Activated naive CD8-positive, alpha-beta T cell treated with anti-CD3 and anti-CD28 coated beads, Interleukin-2, amount 50 U/mL, for 16 hours (primary cell): ENCODE measurements at places on chromosomes 2 and 18.

- no peak for DNase-seq
Observed at GRCh38 chr2:20198001-20198400, 26.9 kb downstream of the SDC1 start.

- DNase-seq = no peak
Observed at GRCh38 chr2:230008708-230009066, 60.0 kb downstream of the SLC16A14 start.

GRCh38 chr2:11988691-11989353 lies 242.4 kb downstream of the LPIN1 start:
- DNase-seq = no peak

DNA sequence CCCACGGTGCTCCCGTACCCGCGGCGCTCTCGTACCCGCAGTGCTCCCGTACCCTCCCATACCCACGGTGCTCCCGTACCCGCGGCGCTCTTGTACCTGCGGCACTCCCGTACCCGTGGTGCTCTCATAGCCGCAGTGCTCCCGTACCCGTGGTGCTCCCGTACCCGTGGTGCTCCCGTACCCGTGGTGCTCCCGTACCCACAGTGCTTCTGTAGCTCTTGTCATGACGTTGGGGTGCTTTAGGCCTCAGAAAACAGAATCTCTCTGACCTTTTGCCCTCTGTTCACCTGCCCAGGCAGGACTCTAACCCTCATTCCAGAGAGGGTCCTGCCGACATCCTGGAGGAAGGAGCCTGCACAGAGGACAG lies 35.3 kb downstream of the SLC66A2 start:
- no peak for DNase-seq

DNA sequence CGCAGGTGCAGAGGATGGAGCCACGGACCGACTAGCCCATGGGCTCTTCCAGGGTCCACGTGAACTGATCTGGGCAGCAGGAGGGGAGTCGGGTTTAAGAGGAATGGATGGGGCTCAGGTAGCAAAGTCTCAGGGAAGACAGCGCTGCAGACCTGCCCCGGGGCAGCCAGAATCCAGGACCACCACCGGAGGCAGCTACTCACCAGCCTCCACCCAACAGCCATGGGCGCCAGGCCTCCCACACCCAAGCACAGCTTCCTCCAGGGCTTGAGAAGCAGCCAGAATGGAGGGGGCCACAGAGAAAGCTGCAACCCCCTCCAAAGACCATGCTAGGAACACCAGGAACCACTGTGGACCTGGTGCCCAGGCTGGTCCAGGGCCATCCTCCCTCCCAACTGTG lies 164.3 kb downstream of the TWIST2 start:
- no peak for DNase-seq

DNA sequence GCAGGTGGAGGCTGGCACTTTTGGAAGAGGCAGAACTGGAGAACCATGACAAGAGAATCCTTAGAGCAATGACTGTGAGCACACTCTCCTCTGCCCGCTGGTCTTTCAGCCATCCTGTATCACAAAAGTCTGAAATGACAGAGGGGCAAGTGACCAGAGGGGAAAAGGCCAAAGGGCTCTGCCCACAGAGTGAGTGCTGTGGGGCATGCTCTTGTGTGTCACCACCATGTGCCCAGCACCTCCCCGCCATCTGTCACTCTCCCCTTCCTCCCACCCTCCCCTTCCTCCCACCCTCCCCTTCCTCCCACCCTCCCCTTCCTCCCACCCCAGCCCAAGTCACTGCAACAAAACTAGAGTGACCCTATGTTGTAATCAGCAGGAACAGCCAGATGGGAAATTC lies 31.9 kb downstream of the DAW1 start:
- DNase-seq = no peak

DNA sequence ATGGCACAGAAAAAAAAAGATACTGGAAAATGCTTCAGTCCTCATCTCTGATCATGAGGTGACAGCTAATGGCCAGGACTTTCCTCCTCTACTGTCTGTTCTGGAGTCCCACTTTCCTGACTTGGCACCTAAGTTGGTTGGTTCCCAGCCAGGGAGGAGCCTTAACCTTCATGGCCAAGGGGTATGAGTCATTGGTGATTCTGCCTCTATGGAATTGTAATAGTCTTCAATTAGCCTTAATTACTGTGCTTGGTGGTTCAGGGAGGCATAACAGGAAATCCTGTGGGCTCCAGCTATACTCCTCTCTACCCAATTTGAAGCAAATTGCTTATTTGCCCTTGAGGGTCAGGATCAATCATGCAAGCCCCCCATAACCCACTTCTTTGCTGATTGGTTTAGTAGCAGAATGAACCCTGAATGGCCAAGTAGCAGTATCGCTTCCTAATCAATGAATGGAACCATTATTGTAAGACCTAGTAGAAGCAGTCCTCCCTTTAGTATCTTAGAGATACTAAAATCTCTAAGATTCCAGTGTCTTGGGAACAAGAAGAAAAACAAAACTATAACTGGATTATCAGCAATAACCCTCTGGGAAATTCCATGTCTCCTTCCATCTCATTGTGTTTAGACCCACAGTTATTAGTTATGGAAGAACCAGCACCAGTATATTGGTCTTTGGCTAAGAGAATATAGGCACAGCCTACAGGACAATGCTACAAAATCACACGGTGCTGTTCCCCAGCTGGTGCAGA lies 109.0 kb downstream of the COL6A3 start:
- DNase-seq = no peak

GRCh38 chr2:132549935-132550670 lies 119.9 kb downstream of the LYPD1 start:
- DNase-seq = no peak

- DNase-seq = no peak
Observed at GRCh38 chr2:150388289-150388625, 99.2 kb downstream of the RND3 start.

GRCh38 chr2:110737783-110738182 lies 5.4 kb downstream of the ACOXL start:
- DNase-seq = no peak

GRCh38 chr2:218807626-218808025 lies 24.0 kb downstream of the PRKAG3 start:
- DNase-seq = no peak

- DNase-seq = peak; percentile 4
Observed at GRCh38 chr2:100730290-100730868, 89.6 kb upstream of the NPAS2 start.

DNA sequence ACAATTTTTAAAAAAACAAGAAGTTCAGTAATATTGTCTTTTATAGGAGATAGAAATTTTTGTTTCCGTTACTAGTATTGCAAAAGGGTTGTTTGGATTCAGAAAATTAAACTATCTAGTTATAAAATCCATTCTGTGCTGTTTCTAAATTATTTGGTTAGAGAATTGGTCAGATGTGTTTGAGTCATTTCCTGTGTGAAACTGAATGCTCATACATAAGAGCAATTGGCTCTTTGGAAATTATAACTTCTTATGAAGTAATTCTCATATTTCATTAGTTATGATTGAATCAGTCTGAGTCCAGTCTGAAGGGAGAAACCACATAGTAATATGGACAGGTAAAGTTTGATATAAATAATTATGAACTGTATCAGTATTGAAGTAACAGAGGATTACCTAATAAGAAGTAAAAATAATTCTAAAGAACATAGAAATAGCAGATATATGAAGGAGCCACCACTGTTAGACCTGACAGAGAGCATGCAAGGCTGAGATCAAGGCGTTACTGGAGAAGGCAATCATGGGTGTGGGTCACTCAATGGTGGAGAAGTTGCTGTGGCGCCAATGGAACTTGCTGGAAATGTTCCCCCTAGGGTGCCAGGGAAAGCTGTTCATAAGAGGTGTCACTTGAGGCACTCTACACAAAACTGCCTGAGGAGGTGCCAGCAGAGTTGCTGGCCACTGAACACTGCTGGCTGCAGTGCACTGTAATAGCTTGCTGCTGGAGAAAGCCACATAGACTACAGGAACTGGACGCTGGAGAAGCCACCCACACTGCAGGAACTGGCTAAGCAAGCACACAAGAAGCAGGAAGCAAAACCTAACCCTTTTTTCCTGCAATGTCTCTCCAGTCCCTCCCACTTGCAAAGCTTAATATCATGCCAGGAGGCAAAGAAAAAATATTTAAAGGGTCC lies 18.0 kb upstream of the FAP start:
- DNase-seq = no peak

DNA sequence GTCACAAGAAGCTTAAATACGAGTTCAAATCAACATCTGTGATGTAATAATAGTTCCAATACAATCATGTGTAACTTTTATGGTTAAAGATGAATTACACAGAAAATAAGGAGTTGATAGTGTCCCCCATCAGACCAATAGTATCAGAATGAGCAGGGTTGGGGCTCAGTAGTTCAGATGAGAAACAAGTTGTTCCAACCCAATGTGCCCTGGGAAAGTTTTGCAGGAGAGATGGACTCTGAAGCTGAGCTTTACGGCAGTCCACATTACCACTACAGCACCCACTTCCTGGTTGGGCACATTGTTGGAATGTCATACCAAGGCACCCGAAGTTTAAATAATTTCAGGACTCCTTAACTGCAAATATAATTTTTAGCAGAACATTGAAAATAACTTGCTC lies 12.1 kb upstream of the CXCR4 start:
- DNase-seq = no peak

GRCh38 chr2:25453199-25453905 lies 111.6 kb upstream of the DNMT3A start:
- DNase-seq = no peak

GRCh38 chr18:26549263-26550094 lies 1.1 kb upstream of the KCTD1 start:
- no peak for DNase-seq

GRCh38 chr18:23683155-23683554 lies 6.1 kb upstream of the LAMA3 start:
- no peak for DNase-seq

DNA sequence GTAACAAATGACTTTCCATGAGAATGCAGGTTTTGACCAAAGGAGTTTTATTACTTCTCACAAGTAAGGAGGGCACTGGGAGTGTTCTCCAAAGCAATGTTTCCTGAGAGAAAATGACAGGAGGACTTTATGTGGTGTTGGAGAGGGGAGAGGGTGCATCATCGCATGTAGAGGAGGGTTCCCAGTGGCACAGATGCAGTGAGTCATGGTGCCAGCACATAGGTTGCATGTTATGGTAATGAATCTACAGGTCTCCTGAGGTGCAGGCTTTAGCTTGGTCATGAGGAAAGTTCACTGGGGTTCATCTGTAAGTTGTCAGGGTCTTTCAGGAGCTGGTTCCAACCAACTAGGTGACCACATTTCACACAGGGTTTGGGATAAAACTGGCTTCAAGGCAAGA lies 30.4 kb downstream of the NAT8 start:
- DNase-seq = no peak

- no peak for DNase-seq
Observed at GRCh38 chr18:66641056-66641455, 37.2 kb upstream of the CDH19 start.

DNA sequence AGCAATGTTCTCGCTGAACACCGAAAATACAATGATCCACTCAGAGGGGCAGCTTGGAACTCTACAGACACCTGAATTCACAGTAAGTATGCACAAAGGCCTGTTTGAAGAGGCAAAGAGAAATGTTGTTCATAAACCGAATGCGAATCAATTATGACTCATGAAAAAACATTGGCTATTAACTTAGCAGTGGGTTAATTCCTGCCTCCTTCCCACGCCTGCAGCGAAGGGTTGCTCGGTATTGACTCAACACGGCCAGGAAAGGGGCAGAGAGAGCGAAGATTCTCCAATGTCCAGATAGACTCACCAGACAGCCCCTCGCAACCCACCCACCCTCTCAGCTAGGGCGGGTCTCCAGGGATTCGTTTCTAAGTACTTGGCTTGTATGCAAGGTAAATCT lies 9.4 kb downstream of the CRACDL start:
- no peak for DNase-seq

DNA sequence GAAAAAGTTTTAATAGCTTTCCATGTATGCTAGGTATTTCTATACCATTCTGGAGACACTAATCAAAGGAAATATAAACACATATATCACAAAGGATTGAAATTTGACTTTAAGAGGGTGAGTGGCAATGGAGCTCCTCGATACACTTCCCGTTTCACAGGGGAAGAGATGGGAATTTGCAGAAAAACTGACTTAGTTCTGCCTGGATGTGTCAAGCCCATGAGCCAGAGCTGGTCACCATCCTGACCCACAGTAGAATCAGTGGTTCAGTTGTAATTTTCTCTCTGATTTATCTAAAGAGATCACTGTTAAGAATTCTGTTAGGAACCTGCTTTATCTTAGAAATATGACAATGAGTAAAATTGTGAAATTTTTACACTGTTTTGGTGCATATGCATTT lies 34.2 kb downstream of the PLCL1 start:
- no peak for DNase-seq

- DNase-seq = no peak
Observed at GRCh38 chr18:7436166-7436565, 130.9 kb upstream of the PTPRM start.

DNA sequence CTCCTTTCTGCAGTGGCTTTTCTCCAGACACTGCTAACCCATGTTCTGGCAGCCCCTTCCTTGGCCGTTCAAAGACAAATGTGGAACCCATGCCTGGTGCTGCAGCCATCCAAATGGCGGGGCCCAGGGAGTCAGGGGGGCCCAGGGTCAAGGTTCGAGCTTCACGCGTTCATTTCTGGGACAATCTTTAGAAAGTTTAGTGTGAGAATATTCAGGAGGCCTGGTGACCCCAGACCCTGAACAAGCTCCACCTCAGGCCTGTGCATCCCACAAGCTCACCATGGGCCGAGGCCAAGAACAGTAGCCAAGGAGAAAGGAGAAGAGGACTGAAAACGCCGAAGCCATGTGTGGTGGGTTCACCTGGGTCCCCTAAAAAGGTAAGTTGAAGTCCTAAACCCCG lies 54.4 kb downstream of the ANKMY1 start:
- no peak for DNase-seq

GRCh38 chr2:121356058-121356640 lies 71.1 kb upstream of the TFCP2L1 start:
- DNase-seq = no peak

GRCh38 chr2:73414696-73415095 lies 29.1 kb downstream of the ALMS1 start:
- DNase-seq = no peak

- peak; percentile 73 for DNase-seq
Observed at GRCh38 chr2:26503231-26503880, 25.4 kb upstream of the OTOF start.

DNA sequence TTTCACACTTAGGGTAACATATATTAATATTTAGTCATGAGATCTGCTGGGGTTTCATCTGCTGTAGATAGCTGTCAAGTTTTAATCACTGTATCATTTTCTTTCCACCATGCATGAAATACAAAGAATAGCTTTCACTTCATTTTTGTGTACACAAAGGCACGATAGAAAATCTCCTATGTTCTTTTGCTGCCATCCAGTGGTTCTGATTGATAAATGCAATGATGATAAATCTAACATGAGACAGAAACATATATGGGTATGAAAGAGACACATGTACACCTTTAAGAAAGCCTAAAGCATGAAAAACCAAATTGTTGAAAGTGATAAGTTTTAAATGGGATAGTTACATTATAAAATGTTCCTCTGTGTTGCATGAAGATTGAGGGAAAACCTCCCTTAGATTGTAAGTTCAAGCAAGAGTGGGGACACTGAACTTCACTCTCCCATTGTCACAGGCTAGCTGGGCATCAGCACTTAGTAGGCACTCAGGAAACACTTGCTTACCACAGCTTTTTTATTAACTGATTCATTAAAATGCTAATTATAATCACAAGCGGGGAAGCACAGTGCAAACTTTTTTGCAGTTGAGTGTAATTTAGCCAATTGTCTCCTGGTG lies 31.2 kb downstream of the C1D start:
- no peak for DNase-seq
